ENCODE measurements at places on chromosomes 4 and X. TPM values are rescaled to one million over a fixed set of nuclear protein-coding genes. Genes with fewer than 3 reads are reported as not detected.

Gene F9
- not detected for total RNA-seq

Gene BTC
- total RNA-seq: 1.8 TPM

Gene CT47B1
- not detected for total RNA-seq

Gene ERVMER34-1
- 0.33 TPM for total RNA-seq

Gene TLR2
- 9.9 TPM for total RNA-seq

Gene BGN
- total RNA-seq: 30.7 TPM

Gene PF4V1
- not detected for total RNA-seq

Gene MND1
- total RNA-seq: not detected

Gene MAGEB3
- total RNA-seq: not detected

Gene CHIC1
- 3.0 TPM for total RNA-seq

Gene MAGEC3
- total RNA-seq: not detected

Gene HOPX
- 1.6 TPM for total RNA-seq

Gene IRF2
- 12.5 TPM for total RNA-seq
